ENCODE measurements at places on chromosomes 6 and 20. TPM values are rescaled to one million over a fixed set of nuclear protein-coding genes. Genes with fewer than 3 reads are reported as not detected.

DNA sequence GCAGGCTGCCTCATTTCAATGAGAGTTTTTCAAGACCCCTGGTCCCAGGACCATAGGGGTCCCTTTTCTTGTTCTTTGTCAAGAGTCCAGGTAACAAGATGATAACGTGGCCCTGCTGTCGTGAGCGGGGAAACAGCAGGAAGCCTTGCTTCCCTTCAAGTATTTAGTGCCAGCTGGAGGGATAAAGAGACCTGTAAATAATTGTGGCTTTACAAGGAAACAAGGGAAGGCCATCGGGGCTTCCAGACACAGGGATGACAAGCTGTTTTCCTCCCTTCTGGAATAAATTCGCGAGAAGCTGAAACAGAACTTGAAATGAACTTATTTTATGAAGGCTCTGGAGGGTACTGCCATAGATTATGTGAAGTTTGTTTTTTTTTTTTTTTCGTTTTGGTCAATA is 163.2 kb downstream of the SYNDIG1 start:
- H3K27ac ChIP-seq = no peak overlapping the region
- no peak overlapping the region for H3K4me3 ChIP-seq
- no peaks in the 10 kb centered on the region for H3K4me1 ChIP-seq
- no peaks in the 10 kb centered on the region for H3K27me3 ChIP-seq
- no peak for DNase-seq

GRCh38 chr20:46420878-46421277 is 14.5 kb upstream of the ELMO2 start:
- H3K27ac ChIP-seq = no peak overlapping the region
- peaks cover 12% of the 10 kb centered on the region for H3K27me3 ChIP-seq
- H3K4me1 ChIP-seq = no peaks in the 10 kb centered on the region
- no peaks in the 10 kb centered on the region for H3K36me3 ChIP-seq
- DNase-seq = no peak
- no peak overlapping the region for H3K4me3 ChIP-seq

DNA sequence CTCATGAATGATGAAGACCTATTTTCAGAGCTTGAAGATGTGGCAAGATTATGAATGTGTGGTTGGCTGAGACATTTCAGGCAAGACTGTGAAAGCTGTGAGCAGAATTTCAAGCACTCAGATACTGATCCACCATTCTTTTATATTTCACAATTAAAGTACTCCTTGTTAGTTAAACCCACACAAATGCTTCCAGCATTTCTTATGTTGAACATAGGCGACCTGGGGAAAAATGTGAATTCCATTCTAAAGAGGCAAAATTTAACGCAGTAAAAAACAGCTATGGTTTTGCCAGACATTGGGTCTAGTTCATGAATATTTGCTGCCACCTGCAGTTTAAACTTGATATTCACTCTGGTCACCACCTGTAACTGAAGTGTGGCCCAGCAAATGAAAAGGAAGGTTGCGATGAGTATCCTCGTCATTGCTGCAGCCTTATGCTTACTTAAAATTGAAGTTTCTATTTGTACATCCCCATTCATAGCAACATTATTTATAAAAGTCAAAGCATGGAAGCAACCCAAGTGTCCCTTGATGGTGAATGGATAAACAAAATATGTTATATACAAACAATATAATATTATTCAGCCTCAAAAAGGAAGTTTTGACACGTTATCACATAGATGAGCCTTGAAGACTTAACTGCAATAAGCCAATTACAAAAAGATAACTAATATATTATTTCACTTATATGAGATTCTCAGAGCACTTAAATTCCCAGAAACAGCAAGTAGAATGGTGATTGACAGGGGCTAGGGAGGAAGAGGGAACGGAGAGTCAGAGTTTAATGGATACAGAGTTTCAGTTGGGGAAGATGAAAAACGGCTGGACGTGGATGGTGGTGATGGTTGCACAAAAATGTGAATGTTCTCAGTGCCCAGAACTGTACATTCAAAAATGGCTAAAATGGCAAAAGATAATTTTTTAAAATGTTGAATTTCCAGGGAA is 32.4 kb upstream of the FAM184A start:
- no peaks in the 10 kb centered on the region for H3K4me1 ChIP-seq
- no peaks in the 10 kb centered on the region for H3K36me3 ChIP-seq
- DNase-seq = no peak
- H3K27me3 ChIP-seq = no peaks in the 10 kb centered on the region
- no peak overlapping the region for H3K27ac ChIP-seq

YTHDF1 gene
- polyA plus RNA-seq = 14.7 TPM

ECT2L gene
- 0.19 TPM for polyA plus RNA-seq

DNA sequence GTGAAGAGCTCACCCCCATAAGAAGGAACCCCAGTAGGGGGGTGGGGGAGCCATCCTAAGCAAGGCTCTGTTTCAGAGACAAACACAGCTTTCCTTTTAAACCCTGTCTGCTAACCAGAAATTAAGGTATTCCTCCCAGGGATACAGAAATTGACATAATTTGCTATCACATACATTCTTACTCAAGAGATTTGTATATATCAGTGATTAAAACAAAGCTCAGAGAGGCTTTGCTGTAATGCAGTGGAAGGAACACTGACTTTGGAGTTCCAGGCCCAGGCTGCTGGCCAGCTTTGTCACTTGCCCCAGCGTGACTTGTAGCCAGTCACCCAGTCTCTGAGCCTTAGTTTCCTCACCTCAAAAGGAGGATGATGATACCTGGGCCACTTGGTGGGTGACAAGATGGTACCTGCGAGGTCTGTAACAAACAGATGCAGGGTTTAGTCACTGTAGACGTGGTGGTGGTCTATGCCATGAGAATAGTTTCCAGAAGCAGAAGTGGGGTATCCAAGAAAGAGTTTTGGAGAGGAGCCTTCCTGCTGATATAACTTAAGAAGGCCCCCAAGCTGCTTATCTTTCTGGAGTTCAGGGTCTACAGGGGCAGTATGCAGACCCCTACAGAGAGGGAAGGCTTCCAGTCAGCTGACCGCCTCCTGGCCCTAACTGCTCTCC is 3.2 kb upstream of the FOXF2 start:
- peaks cover 76% of the 10 kb centered on the region for H3K27me3 ChIP-seq
- no peak for DNase-seq
- H3K36me3 ChIP-seq = no peaks in the 10 kb centered on the region
- H3K4me1 ChIP-seq = peaks cover 43% of the 10 kb centered on the region

GRCh38 chr6:51570168-51570921 is 517.1 kb downstream of the PKHD1 start:
- no peaks in the 10 kb centered on the region for H3K4me1 ChIP-seq
- no peak for DNase-seq
- H3K36me3 ChIP-seq = no peaks in the 10 kb centered on the region
- H3K27ac ChIP-seq = no peak overlapping the region
- no peak overlapping the region for H3K4me3 ChIP-seq

GRCh38 chr20:47417245-47418068 is 61.0 kb upstream of the ZMYND8 start:
- no peaks in the 10 kb centered on the region for H3K27me3 ChIP-seq
- peaks cover 9% of the 10 kb centered on the region for H3K4me1 ChIP-seq
- no peak for DNase-seq
- H3K36me3 ChIP-seq = no peaks in the 10 kb centered on the region
- H3K4me3 ChIP-seq = no peak overlapping the region
- no peak overlapping the region for H3K27ac ChIP-seq

ZSCAN23 gene
- polyA plus RNA-seq = 0.93 TPM

GRCh38 chr6:83199173-83199862 is 6.2 kb downstream of the RWDD2A start:
- H3K4me3 ChIP-seq = no peak overlapping the region
- peaks cover 3% of the 10 kb centered on the region for H3K36me3 ChIP-seq
- H3K27me3 ChIP-seq = no peaks in the 10 kb centered on the region
- DNase-seq = no peak

- peaks cover 33% of the 10 kb centered on the region for H3K4me1 ChIP-seq
- DNase-seq = no peak
- no peaks in the 10 kb centered on the region for H3K36me3 ChIP-seq
- H3K27ac ChIP-seq = no peak overlapping the region
- H3K4me3 ChIP-seq = no peak overlapping the region
Measured at GRCh38 chr6:128365520-128366160, 154.8 kb downstream of the PTPRK start.

- H3K4me1 ChIP-seq = peaks cover 26% of the 10 kb centered on the region
- peaks cover 4% of the 10 kb centered on the region for H3K36me3 ChIP-seq
- peak overlapping the region; percentile 66 for H3K27ac ChIP-seq
- DNase-seq = no peak
- no peak overlapping the region for H3K4me3 ChIP-seq
Measured at GRCh38 chr6:25088513-25088912, 152.8 kb upstream of the RIPOR2 start.

GRCh38 chr6:54107470-54108090 is 3.7 kb upstream of the MLIP start:
- peaks cover 56% of the 10 kb centered on the region for H3K4me1 ChIP-seq
- no peak overlapping the region for H3K4me3 ChIP-seq
- DNase-seq = no peak
